ENCODE measurements at places on chromosomes 6 and 20.

DNA sequence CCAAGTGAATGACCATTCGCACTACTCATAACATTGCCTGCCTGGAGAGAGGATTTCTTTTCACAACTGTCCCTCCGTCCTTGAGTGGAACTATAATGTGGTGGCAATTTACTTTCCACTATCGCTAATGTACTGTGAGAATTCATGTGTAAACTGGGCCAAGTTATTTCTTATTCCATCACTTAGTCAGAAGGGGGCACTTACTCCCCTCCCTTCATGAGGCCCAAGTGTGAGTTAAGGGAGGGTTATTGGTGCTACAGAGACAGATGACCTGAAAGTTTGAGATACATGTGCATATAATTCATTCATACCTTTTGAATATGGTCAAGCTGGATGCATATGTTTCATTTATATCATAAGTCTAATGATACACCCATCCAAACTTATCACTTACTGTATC lies 65.2 kb upstream of the LOC128125822 start:
- DNase-seq, result no peak

DNA sequence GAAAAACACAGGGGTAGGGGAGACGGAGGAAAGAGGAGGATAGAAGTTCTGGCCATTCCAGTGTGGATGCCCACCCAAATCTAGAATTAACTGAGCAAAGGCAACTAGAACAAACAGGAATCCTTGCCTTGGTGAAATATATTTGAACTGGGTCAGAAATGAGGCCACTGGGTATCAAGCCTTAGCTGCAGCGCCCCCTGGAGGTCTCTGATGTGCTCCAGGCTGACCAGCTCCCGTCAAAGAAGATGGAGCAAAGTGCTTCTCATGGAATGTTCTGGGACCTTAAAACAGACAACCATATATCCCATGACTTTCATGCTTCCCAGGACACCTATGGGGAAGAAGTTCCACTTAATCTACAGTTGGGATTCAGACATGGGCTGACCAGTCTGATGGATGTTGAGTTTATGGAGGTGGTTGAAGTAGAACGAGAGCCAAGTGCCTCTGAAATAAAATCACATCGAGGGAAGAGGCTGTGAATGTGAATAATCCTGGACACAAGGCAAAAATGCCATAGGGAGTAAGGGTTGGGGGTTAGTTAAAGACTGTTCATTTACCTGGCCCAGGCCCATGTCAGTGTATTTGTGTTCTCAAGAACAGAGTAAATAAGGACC lies 50.4 kb downstream of the HLA-DPB1 start:
- peak; percentile 46 for DNase-seq

GRCh38 chr6:95784019-95784418 lies 206.7 kb downstream of the MANEA start:
- no peak for DNase-seq

DNA sequence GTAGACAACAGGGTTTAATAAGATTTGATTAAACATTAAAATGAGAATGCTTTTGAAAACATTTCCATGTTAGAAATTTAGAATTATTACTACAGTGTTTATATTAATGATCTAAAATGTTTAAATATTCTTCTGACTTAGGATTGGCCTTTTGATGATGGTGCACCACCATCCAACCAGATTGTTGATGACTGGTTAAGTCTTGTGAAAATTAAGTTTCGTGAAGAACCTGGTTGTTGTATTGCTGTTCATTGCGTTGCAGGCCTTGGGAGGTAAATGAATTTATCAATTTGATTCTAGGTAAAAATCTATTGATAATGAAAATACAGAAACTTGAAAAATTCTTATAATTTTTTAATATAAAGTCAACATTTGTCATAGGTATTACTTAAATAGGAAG lies 6.5 kb downstream of the LOC128125822 start:
- DNase-seq, result no peak

DNA sequence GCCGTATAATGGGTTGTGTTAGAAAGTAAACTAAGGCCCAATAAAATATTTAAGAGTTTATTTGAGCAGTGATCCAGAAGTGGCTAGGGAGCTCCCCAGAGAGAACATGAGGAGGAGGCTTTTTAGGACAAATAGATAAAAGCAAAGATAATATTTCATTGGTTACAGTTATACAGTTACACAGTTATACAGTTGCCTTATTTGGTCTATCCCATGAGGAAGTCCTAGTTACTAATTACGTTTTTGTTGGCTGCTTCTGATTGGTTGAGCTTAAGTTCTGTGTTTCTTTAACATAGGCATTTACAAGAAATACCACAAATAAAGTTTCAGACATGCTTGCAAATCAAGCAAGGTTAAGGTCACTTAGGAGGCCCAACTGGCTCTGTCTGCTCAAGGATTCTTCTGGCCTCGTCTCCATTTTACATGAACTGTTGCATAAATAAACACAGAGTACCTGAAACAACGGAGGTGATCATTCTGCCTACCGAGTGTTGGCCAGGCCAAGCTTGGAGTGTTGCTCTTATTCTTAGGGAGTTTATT lies 7.0 kb downstream of the UBD start:
- peak; percentile 70 for DNase-seq

GRCh38 chr20:24494460-24494920 lies 25.1 kb downstream of the SYNDIG1 start:
- no peak for DNase-seq

GRCh38 chr6:72417759-72418158 lies 204.1 kb upstream of the KCNQ5 start:
- no peak for DNase-seq

GRCh38 chr6:39144481-39145173 lies 29.6 kb upstream of the SAYSD1 start:
- no peak for DNase-seq

DNA sequence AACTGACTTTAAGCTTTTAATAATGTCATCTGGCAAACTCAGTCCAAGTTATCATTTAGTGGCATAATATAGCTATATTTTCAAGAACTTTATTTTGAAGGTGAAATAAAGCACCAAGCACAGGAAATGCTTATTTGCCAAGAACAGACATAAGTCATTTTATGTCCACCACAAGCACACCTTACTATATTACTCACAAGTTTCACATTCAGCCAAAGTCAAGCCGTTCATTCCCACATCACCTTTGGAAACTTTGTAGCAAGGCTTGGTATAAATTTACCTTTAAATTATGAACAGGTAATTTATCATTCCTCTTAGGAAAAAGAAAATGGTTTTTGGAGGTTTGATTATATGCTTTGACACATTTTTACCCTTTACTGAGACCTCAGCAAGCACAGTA lies 236.8 kb upstream of the FKBP1C start:
- DNase-seq, result no peak

DNA sequence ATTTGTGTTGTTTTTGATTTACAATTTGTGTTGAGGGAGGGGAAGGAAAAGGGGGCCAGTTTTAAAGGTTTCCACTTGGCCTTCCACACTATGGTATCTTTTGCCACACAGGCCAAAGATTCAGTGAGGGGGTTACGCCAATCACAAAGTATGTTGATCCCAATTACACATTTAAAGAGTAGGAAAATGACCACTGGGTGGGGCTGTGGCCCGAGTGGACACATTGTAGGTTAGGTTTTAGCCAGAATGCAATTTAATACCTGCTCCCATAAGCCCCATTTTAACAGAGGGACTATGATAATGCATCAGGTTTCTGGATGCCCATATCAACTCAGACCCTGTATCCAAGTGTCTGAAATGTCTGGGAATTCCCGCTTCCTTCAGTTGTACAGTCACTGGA lies 15.6 kb downstream of the VGLL2 start:
- no peak for DNase-seq

- no peak for DNase-seq
Measured at GRCh38 chr6:91166271-91167046, 579.6 kb upstream of the MAP3K7 start.

DNA sequence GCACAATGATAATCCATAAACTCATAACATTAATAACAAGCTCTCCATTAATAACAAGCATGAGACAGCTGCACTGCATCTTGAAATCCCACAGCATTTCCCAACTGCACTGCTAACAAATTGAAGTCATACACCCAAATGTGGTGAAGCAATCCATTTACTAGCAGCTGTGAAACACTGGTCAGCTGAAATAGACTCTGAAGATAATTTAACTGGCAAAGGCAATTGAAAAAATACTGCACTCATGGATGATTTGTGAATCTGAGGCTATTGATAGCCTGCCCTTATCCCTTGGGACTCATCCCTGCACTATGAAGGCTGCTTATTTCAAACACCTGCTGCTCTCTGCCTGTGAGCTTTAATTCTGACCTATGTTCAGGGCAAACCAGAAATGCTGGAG lies 49.1 kb upstream of the PLCB1 start:
- DNase-seq, result no peak

DNA sequence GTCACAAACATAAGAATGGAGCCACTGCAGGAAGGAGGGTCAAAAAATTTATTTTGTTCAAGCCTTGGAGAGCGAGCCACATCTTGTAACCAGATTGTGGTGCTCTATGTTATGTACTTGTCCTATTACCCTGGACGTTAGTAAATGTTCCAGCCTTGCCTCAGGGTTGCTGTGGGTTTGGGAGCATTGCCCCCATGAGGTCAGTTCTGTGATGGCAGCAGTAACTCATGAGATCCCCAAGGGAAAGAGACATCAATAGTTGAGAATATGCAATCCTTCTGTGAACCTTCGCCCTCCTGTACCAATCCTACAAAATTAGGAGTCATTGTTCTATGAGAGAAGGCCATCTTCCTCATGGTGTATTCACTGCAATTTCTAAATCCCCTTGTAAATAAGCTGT lies 16.4 kb upstream of the CFAP206 start:
- peak; percentile 32 for DNase-seq

GRCh38 chr20:43893930-43894329 lies 20.7 kb upstream of the TOX2 start:
- DNase-seq, result no peak

- no peak for DNase-seq
Measured at GRCh38 chr20:24660651-24661050, 191.2 kb downstream of the SYNDIG1 start.

DNA sequence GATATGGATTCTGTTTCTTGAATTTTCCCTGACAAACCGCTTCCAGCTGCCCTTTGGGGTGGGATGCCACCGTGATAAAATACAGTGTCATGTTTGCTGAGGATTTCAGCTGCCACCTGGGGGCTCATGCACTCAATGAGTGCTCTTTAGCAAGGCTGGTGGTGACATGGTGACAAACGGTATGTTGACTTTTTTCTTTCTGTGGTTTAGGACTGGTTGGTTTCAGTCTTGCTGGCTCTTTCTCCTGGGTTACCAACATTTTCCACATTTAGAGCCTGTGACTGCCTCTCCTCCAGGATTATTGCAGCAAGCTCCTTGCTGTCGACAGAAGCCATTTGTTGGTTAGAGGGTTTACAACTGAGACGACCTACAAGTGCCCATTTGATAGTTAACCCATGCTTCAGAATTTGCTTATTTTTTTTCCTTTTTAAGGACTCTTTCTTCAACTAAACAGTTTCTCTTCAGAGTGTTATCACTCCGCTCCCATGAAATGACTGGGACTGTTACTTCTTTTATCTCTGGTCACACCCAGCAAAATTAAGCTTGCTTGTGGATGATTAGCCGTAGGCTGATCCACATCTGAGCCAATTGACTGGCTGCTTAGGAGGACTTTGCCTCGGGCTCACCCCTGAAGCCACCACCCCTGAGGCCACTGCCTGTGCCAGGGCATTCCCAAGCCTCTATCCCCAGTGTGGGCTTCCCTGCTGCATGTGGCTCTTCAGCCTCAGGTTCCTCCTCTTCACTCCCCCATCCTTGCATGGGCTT lies 48.4 kb upstream of the CDYL start:
- no peak for DNase-seq

- no peak for DNase-seq
Measured at GRCh38 chr6:44007818-44008621, 119.2 kb downstream of the MRPL14 start.

DNA sequence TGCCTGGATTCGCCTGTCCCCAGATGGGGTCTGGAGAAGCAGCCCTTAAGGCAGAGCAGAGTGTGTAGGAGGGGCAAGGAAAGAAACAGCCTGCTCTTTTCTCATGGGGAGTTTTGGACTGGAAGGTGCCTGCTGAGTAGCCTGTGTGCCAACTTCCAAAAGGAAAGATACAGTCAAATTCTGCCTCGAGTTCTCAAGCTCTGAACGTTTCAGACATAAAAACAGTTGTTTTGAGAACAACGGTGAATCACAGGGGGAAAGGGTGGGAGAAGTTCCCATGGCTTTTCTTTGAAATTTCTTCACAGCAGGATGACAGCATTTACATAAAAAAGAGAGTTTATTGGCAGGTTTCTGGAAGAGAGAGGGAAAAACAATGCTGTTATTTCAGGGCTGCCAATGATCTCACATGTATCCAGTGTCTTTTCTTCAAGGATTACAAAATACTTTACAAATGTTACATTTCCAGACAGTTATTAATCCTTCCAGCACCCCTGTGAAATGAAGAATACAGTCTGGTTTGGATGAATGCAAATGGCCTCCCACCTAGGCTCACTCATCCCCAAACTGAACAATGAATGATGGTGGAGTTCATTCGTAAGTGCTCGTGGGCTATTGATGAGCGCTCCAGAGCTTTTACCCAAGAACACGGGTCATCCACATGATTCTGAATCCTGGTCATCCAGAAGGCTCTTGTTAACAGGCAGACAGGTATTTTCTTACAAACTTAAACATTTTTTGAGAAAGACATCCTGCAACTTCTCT lies 33.8 kb upstream of the ECI2 start:
- DNase-seq, result peak; percentile 8

- DNase-seq, result no peak
Measured at GRCh38 chr6:20866935-20867703, 332.9 kb downstream of the CDKAL1 start.

DNA sequence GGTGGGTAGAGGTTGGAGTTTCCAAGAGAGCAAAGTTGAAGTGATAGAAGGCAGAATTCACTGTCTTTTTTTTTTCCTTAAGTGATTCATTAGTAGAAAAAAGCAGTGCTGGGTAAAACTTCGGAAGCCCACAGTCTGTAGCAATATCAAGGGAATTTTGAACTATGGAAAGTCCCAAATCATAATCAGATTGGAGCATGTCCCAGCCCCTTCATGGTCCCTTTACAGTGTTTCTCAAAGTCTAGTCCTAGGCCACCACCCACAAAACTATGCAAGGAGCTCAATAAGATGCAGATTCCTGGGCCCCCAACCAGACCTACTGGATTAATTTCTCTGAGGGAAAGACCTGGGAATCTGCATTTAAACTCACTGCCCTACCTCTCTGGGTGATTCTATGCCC lies 22.6 kb downstream of the NEDD9 start:
- DNase-seq, result no peak

GRCh38 chr6:47278545-47278944 lies 31.2 kb downstream of the TNFRSF21 start:
- no peak for DNase-seq

- no peak for DNase-seq
Measured at GRCh38 chr6:33136310-33136900, 55.9 kb downstream of the COL11A2 start.

DNA sequence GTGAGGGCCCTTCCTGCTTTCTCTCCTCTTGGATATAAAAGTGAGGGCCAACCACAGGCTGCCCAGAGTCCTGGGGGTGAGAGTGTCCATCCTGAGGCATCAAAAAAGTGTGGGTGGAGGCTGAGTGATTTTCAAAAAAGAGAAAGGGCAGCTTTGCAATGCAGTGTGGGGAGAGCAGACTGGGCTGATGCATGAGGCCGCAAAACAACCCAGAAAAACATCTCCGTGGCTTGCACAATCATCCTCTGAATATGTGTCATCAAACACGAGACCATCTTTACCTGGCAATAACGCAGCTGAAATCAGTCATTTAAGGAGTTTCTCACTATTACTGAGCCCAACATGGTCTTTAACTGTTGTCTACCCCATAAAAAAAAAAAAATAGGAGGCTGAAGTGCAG lies 191.2 kb upstream of the SOX4 start:
- no peak for DNase-seq
